Glutamatergic neuron (in vitro differentiated cells): ENCODE measurements at places on chromosomes 7 and 10.

DNA sequence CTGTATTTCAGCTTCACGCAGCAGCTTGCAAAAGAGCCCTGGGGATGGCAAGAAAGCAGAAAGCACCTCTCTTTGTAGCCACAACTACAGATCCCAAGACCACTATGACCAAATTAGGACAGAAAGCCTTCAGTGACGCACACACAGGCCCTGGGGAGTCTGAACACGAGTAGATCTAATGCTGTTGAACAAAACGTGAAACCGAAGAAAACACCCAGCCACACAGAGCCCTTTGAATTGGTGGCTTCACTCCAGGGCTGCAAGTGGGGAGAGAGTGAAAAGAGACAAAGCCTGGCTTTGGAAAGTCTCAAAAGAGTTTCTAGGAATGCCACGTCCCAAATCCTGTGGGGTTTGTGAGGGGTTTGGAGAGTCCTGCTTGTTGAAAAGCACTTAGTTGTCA is 28.4 kb downstream of the PLXNA4 start:
- no peak overlapping the region for H3K27ac ChIP-seq
- H3K36me3 ChIP-seq = peaks cover 9% of the 10 kb centered on the region
- H3K4me1 ChIP-seq = peaks cover 4% of the 10 kb centered on the region

- peaks cover 2% of the 10 kb centered on the region for H3K36me3 ChIP-seq
- H3K4me3 ChIP-seq = no peak overlapping the region
- peaks cover 19% of the 10 kb centered on the region for H3K4me1 ChIP-seq
- H3K27ac ChIP-seq = no peak overlapping the region
- H3K27me3 ChIP-seq = peaks cover 4% of the 10 kb centered on the region
Observed at GRCh38 chr10:98244586-98244985, 23.4 kb downstream of the LOXL4 start.

DNA sequence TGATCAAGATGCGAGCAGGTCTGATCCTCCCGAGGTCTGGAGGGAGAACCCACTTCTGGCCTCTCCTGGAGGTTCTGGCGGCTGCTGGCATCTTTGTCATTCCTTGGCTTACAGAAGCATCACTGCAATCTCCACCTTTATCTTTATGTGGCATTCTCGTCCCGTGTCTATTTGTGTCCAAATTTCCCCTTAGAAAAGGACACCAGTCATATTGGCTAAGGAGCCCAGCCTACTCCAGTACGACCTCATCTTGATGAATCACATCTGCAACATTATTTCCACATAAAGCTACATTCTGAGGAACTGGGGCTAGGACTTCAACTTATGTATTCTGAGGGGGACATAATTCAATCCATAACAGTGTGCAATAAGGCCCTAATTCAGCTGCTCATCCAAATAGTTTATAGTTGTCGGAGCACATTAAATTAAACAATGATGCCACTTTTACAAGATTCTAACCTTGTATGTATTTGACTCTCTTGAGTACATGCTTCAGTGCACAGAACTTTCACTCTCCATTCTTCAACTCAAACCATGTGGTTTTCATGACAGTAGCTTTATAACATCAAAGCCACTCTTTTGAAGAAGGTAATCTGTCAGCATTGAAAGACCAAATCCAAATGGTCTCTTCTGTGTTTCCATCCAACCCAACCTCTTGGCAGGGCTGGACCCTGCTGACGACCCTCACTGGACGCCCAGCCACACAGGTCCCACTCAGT is 86.2 kb upstream of the DDC start:
- no peak overlapping the region for H3K27ac ChIP-seq
- H3K4me3 ChIP-seq = no peak overlapping the region
- peaks cover 7% of the 10 kb centered on the region for H3K4me1 ChIP-seq
- peaks cover 13% of the 10 kb centered on the region for H3K36me3 ChIP-seq

DNA sequence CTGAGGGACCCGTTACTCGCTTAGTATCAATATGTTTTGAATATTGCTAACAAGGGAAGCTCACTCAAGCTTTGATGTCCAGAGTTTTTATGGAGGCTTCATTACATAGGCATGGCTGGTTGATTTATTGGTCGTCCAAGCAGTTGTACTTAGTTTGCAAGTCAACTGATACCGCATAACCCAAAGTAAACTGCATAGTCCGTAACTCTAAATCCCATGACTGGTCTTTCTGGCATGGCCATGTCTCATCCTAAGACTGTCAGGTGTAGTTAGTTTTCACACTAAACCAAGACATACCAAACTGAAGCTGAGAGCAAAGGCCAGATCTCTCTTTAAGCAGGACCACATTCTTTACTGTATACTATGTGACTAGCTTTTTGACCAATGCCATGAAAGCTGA is 397.9 kb downstream of the TFEC start:
- no peaks in the 10 kb centered on the region for H3K36me3 ChIP-seq
- H3K27ac ChIP-seq = no peak overlapping the region
- no peaks in the 10 kb centered on the region for H3K4me1 ChIP-seq
- no peak overlapping the region for H3K4me3 ChIP-seq
- DNase-seq = no peak
- no peaks in the 10 kb centered on the region for H3K27me3 ChIP-seq

DNA sequence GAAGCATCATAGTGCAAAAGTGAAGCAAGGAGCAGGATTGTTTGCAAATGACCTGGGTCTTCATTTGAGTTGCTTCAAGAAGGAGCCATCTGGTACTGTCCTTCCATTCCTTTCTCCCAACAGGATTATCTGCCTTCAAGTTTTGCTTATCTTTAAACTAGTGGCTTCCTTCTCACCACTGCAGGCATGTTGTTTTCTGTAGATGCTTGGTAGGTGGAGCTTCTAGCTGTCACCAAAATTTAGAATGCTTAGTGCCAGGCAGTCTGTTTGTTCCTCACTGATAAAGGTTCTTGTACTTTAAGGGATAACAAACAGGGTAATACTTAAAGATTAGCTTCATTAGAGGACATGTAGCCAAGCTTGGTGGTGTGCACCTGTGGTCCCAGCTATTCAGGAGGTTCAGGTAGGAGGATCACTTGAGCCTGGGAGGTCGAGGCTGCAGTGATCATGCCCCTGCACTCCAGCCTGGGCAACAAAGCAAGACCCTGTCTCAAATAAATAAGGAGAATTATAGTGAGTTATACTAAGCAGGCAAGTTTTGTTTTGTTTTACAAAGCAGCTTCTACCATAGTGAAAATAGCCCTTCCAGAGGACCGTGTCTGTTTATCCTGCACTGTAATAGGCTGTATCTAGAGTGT is 5.7 kb downstream of the ARL5B start:
- peaks cover 19% of the 10 kb centered on the region for H3K4me1 ChIP-seq
- no peaks in the 10 kb centered on the region for H3K36me3 ChIP-seq
- no peak overlapping the region for H3K27ac ChIP-seq
- peaks cover 2% of the 10 kb centered on the region for H3K27me3 ChIP-seq
- H3K4me3 ChIP-seq = no peak overlapping the region

DNA sequence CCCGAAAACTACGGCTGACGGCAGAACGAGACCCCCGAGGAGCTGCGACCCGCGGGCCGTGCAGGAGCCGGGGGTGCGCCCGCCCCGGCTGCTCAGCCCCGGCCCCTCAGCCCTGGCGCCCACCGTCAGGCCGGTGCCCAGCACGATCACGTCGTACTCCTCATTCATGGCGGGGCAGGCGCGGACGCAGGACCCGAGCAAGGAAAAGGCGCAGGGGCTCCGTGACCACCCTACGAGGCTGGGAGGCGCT is 218 bp downstream of the GDI2 start:
- no peaks in the 10 kb centered on the region for H3K36me3 ChIP-seq
- H3K4me1 ChIP-seq = peaks cover 17% of the 10 kb centered on the region
- H3K27ac ChIP-seq = peak overlapping the region; percentile 87
- H3K4me3 ChIP-seq = peak overlapping the region; percentile 88
- no peak for DNase-seq
- H3K27me3 ChIP-seq = peaks cover 4% of the 10 kb centered on the region

GRCh38 chr10:73469579-73469978 is 26.2 kb downstream of the PPP3CB start:
- DNase-seq = no peak
- no peak overlapping the region for H3K4me3 ChIP-seq
- no peak overlapping the region for H3K27ac ChIP-seq
- H3K4me1 ChIP-seq = no peaks in the 10 kb centered on the region
- no peaks in the 10 kb centered on the region for H3K36me3 ChIP-seq

GRCh38 chr10:70175516-70175915 is 5.2 kb upstream of the SAR1A start:
- H3K27me3 ChIP-seq = peaks cover 2% of the 10 kb centered on the region
- no peaks in the 10 kb centered on the region for H3K4me1 ChIP-seq
- H3K27ac ChIP-seq = no peak overlapping the region

GRCh38 chr10:97336006-97336405 is 1.5 kb upstream of the FRAT2 start:
- no peaks in the 10 kb centered on the region for H3K36me3 ChIP-seq
- H3K4me3 ChIP-seq = peak overlapping the region; percentile 42
- peaks cover 34% of the 10 kb centered on the region for H3K4me1 ChIP-seq
- H3K27ac ChIP-seq = no peak overlapping the region

DNA sequence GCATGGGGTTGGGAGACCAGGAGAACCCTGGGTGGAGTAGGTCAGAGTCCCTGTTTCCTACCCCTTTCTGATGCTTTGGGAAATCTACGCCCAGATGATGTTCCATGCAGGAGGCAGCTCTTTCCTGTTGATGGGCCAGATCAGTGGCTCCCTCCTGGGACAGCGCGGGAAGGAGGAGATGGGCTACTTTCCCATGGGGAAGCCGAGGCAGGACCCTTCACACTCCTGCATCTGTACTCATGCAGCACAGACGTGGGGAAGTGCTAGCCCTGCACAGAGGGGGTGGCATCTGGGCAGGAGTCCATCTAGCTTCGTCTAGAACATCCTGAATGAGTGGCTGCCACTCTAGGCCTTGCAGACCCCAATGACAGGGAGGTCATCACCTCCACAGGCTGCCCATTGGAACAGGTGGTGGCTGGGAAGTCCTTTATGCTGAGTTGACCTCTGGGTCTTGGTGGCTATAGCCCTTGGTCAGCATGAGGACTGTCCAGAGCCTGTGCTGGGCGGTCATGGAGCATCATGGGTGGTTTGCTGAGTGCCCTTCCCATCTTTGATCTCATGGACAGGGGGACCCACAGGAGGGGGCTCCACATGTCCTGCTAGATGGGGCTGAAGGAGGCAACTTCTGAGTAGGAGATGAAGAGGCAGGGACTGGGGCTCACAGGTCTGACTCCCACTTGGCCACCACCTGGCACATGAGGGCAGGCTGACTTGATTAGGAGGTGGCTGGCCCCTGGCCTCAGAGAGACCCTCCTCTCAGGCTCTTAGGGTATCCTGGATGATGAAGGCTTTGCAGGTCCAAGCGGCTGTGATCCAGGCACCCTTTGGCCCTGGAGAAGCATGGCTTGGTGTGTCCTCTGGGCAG is 24.6 kb downstream of the RAMP3 start:
- H3K4me3 ChIP-seq = no peak overlapping the region
- peaks cover 4% of the 10 kb centered on the region for H3K27me3 ChIP-seq
- no peak for DNase-seq
- H3K36me3 ChIP-seq = no peaks in the 10 kb centered on the region
- H3K27ac ChIP-seq = no peak overlapping the region

GRCh38 chr7:2198206-2198605 is 34.5 kb downstream of the MAD1L1 start:
- no peak overlapping the region for H3K4me3 ChIP-seq
- no peaks in the 10 kb centered on the region for H3K36me3 ChIP-seq
- H3K4me1 ChIP-seq = peaks cover 13% of the 10 kb centered on the region
- H3K27ac ChIP-seq = no peak overlapping the region
- DNase-seq = no peak
- peaks cover 2% of the 10 kb centered on the region for H3K27me3 ChIP-seq

- no peak overlapping the region for H3K27ac ChIP-seq
- no peaks in the 10 kb centered on the region for H3K36me3 ChIP-seq
- peaks cover 11% of the 10 kb centered on the region for H3K4me1 ChIP-seq
- no peak for DNase-seq
- no peaks in the 10 kb centered on the region for H3K27me3 ChIP-seq
Observed at GRCh38 chr10:63430091-63430998, 35.4 kb downstream of the JMJD1C start.

DNA sequence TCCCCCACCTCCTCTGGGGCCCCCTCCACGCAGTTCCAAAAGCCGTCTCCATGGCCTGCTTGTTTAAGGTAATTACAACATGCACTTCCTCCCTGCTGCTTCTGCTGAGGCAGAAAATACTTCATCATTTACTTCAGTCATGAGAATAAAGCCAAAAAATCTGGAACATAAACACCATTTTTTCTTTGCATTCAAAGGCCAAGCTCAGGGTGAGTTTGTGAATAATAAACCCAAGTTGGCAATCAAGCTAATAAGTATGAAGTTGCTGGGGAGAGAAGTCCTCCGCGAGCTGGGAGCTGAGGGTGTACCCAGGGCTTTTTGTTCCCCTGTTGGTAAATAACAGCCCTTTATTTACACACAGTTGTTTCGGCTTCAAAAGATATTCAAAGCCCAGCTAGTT is 70.5 kb downstream of the FAM204A start:
- no peak for DNase-seq
- no peaks in the 10 kb centered on the region for H3K27me3 ChIP-seq
- H3K27ac ChIP-seq = no peak overlapping the region
- H3K4me3 ChIP-seq = no peak overlapping the region

DNA sequence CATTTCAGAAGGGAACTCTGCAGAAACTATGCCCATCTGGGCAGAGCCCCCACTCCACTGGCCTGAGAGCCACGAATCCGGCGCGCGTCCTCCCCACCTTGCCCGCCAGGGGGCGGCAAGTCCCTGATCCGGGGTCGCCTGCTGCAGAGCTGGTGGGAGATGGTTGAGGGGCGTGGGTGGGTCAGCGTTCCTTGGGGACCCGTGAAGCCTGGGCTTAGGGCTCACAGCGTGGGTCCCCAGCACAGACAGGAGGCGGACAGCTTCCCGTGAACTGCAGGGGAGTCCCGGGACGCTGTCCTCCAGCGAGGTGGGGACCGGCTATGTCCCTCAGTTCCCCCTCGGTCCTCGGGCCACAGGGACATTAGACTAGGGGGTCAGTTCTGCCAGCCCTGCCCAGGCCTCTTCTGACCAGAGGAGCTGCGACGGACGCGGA is 585 bp upstream of the POP7 start:
- peak overlapping the region; percentile 96 for H3K4me3 ChIP-seq
- peaks cover 6% of the 10 kb centered on the region for H3K4me1 ChIP-seq
- DNase-seq = peak; percentile 94
- no peaks in the 10 kb centered on the region for H3K36me3 ChIP-seq

GRCh38 chr10:96719850-96720421 is 378 bp downstream of the PIK3AP1 start:
- no peak overlapping the region for H3K27ac ChIP-seq
- DNase-seq = peak; percentile 53
- H3K4me3 ChIP-seq = peak overlapping the region; percentile 99
- H3K4me1 ChIP-seq = no peaks in the 10 kb centered on the region
- H3K27me3 ChIP-seq = peaks cover 10% of the 10 kb centered on the region

DNA sequence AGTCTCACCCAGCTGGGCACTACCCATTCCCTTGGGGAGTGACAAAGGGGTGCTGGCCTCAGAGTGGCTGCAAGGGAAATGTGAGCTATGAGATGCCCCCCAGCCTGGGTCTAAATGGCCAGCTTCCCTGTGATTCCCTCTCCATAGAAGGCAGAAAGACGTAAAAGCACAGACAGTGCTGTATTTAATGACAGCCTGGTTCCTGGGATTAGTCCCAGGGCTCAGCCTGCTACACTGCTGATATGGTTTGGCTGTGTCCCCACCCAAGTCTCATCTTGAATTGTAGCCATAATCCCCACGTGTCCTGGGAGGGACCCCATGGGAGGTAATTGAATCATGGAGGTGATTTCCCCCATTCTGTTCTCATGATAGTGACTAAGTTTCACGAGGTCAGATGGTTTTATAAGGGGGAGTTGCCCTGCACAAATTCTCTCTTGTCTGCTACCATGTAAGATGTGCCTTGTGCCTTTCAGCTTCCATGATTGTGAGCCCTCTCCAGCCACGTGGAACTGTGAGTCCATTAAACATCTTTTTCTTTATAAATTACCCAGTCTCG is 23.9 kb upstream of the CALN1 start:
- H3K36me3 ChIP-seq = no peaks in the 10 kb centered on the region
- H3K27ac ChIP-seq = peak overlapping the region; percentile 100
- peaks cover 40% of the 10 kb centered on the region for H3K4me1 ChIP-seq
- peak overlapping the region; percentile 75 for H3K4me3 ChIP-seq
- peak; percentile 28 for DNase-seq
